ENCODE measurements at places on chromosomes 3 and 15.
A peak's percentile ranks its signal among the peaks of the same experiment; 100 is the strongest.

DNA sequence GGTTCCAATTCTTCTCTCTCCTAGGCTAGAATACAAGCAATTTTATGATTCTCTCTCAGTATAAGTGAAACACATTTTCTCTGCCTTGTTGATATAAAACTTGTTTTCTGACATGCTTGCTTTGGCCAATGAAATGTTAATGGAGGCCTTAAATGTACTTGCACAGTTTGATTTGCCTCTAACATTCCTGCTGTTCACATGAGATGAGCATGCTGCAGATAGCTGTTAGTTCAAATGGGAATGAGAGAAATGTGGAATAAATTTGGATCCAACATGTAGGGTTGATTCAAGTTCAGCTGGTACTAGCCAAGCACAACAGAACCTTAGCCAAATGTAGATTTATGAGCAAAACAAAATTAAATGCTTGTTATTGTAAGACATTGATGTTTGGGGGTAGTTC, 32.6 kb upstream of the FHIT start:
- no peaks in the 10 kb centered on the region for H3K36me3 ChIP-seq
- H3K27me3 ChIP-seq: no peaks in the 10 kb centered on the region
- no peak overlapping the region for H3K27ac ChIP-seq
- no peak for DNase-seq

GRCh38 chr3:97479740-97480139, 284.8 kb upstream of the ARL6 start:
- H3K36me3 ChIP-seq: no peaks in the 10 kb centered on the region
- no peak overlapping the region for H3K27ac ChIP-seq
- DNase-seq: no peak
- no peaks in the 10 kb centered on the region for H3K27me3 ChIP-seq
- no peaks in the 10 kb centered on the region for H3K4me1 ChIP-seq

GRCh38 chr3:156676768-156677479, 2.5 kb downstream of the TIPARP start:
- peak overlapping the region; percentile 80 for H3K4me3 ChIP-seq
- no peaks in the 10 kb centered on the region for H3K27me3 ChIP-seq
- H3K4me1 ChIP-seq: peaks cover 49% of the 10 kb centered on the region
- peak; percentile 81 for DNase-seq

- no peak overlapping the region for H3K27ac ChIP-seq
- DNase-seq: no peak
- H3K36me3 ChIP-seq: peaks cover 56% of the 10 kb centered on the region
- no peak overlapping the region for H3K4me3 ChIP-seq
Measured at GRCh38 chr3:52606373-52607085, 70.1 kb downstream of the UQCC5 start.

DNA sequence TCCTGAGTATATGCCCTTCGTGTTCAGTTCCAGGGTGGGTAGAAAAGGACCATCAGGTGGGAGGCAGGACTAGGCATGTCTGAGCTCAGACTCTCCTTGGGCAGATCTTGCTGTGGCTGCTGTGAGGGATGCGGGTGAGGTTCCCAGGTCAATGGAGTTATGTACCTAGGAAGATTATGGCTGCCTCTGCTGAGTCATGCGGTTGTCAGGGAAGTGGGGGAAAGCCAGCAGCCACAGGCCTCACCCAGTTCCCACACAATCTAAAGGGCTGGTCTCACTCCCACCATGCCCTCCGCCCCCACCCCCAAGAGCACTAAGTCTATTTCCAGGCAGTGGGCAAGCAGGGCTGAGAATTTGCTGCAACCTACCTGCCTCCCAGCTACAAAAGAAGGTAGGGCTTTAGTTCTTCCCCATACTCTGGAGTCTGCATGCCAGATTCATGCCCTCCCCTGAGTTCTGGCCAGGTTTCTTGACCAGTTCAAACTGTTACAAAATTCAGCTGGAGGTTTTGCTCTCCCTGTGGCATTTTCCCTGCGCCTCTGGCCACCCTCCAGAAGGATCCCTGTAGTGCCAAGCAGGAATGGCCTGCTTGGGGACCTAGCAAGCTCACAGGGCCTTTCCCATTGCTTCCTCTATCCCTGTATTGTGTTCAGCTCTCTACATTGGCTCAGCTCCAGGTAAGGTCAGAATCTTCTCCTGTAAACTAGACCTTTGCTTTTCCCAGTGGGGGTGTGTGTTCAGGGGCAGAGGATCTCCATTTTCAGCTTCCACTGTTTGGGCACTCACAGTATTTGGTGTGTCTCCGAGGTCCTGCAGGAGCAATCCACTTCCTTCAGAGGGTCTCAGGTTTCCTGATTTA, 12.7 kb upstream of the TMCO5A start:
- peaks cover 4% of the 10 kb centered on the region for H3K27me3 ChIP-seq
- H3K4me1 ChIP-seq: no peaks in the 10 kb centered on the region
- no peak for DNase-seq
- H3K36me3 ChIP-seq: no peaks in the 10 kb centered on the region
- H3K27ac ChIP-seq: no peak overlapping the region

DNA sequence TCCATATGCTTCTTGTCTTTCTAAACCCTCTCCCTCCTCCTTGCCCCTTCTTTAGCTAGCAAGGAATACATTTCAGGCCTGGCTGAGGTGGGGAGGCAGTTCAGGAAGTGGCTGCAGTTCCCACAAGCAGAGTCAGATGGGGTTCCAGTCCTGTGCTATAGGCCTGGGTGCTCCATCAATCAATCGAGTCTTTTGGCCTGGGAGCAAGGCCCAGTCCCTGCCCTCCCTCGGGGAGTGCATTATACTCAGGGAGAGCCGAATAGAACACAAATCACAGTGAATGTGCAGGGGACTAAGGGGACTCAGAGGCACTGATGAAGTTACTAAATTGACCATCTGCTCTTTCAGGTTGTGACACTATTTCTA, 58.0 kb upstream of the HERC1 start:
- no peaks in the 10 kb centered on the region for H3K27me3 ChIP-seq
- H3K4me3 ChIP-seq: no peak overlapping the region
- peaks cover 11% of the 10 kb centered on the region for H3K4me1 ChIP-seq

DNA sequence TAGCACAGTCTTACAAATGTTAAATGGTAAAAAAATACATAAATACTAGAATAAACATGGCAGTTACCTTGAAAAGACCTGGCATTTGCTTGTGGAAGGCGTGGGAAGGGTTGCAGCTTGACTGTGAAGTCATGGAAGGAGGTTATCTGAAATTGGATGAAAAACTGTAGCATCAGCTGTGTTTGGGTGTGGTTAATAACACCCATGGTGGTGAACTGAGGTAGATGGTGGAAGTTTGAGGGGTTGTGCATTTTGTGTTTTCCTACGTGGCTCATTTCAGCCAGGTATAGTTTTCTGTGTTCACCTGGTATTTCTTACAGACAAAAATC, 46.5 kb downstream of the PSMD6 start:
- peaks cover 37% of the 10 kb centered on the region for H3K36me3 ChIP-seq
- H3K27ac ChIP-seq: peak overlapping the region; percentile 94
- peaks cover 49% of the 10 kb centered on the region for H3K4me1 ChIP-seq
- H3K27me3 ChIP-seq: no peaks in the 10 kb centered on the region
- no peak for DNase-seq

GRCh38 chr3:126998320-126998719, 15.4 kb downstream of the PLXNA1 start:
- no peak overlapping the region for H3K4me3 ChIP-seq
- peaks cover 5% of the 10 kb centered on the region for H3K36me3 ChIP-seq
- peaks cover 44% of the 10 kb centered on the region for H3K4me1 ChIP-seq

All from osteoblast (primary cell).